ENCODE measurements at places on chromosomes 4 and X. TPM values are rescaled to one million over a fixed set of nuclear protein-coding genes. Genes with fewer than 3 reads are reported as not detected.

DNA sequence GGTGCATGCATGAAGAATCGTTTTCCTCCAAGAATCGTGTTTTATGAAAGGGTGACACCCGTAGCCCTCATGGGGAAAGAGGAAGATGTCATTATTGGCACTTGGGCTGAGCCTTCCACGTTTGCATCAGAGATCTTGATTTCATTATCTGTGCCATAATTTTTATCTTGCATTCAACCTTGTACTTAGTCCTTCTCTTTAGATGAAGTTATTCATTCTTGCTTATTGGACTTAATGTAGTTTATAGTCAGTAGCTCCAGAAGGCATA, 66.8 kb downstream of the GAB1 start:
- H3K27ac ChIP-seq: no peak overlapping the region
- no peaks in the 10 kb centered on the region for H3K27me3 ChIP-seq
- no peak for DNase-seq
- peaks cover 26% of the 10 kb centered on the region for H3K4me1 ChIP-seq

DNA sequence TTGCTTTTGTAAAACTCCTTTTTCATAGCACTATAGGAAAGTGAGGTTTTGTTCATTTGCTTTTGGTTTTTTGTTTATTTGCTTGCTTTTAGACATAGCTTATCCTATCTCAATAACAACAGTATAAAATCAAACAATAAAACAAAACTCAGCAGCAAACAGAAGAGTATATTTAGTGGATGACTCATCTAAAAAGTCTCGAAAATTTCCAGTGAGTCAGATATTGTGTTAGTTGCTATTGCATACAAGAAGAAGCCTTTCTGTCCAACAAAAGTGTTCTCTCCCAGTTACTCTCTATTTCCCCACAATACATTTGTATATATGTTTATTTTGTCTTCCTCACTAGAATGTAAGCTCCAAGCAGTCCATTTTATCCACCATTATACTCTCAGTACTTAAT, 36.0 kb upstream of the NPNT start:
- no peaks in the 10 kb centered on the region for H3K27me3 ChIP-seq
- peaks cover 4% of the 10 kb centered on the region for H3K36me3 ChIP-seq
- no peak for DNase-seq
- H3K4me3 ChIP-seq: no peak overlapping the region
- H3K27ac ChIP-seq: no peak overlapping the region

DNA sequence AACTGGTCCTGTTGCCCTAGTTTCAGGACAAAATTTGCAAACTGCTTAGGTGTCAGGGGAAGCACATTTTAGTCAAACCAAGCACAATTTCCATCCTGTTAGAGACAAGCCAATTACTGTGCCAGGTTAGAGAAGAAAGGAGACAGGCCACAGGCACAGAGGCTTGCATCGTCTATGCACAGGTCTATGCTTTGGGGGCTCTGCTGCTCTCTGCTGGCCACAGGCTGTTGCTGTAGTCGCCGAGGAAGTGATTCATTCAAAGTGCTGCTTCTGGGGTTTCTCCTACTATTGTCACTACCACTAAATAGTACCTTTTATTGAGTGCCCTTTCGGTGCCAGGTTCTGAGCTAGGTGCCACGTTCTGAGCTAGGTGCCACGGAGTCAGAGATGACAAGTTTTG, 45.5 kb downstream of the VGLL1 start:
- peaks cover 3% of the 10 kb centered on the region for H3K27me3 ChIP-seq
- H3K36me3 ChIP-seq: no peaks in the 10 kb centered on the region
- H3K4me1 ChIP-seq: peaks cover 5% of the 10 kb centered on the region

DNA sequence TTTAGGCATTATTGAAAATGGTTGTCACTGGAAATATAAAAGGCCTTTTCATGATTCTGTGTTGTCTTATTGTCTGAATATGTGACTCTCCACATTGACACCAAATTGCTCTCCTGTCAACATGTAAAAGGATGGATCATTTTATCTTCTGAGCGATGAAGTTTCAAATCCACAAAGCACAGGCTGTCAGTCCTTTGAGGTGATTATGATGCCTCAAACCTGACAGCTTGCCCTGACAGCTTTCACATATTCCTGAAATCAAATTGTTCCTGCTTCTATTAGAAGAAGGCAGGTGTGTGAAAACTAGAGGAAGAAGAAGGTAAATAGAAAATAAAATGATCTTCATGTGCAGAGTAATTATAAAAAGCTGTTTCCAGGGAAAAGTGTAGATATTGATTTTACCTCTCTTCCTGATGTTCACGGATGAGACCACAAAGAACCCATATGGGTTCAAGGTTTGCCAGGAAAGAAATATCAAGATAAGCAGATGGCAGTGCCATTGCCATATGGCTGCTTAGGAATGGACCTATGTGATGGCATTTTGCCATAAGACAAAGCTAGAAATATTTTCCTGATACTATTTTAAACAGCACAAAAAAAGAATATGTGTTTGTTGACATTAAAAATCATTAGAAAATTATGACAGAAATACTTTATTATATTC, 1006.3 kb upstream of the AGA start:
- H3K4me3 ChIP-seq: no peak overlapping the region
- no peaks in the 10 kb centered on the region for H3K4me1 ChIP-seq
- no peak for DNase-seq
- H3K27ac ChIP-seq: no peak overlapping the region
- H3K36me3 ChIP-seq: no peaks in the 10 kb centered on the region

DNA sequence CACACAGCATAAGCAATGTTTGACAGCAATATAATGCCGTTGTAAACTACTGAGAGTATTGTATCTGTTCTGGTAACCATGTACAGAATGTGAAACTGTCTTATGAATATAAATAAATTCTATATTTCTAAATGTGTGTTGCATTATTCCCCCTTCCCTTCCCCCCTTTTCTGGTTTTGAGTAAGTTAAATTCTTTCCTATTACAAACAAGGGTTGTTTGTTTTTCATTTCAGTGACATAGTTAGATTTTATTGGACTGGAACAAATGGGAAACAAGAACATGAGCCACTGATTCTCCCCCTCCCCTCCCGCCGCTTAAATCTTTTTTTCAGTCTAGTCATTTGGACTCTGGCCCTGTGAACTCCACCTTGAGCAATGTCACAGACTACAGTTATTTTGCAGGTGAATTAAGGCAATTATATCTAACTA, 69.8 kb downstream of the GPAT3 start:
- H3K4me3 ChIP-seq: no peak overlapping the region
- no peaks in the 10 kb centered on the region for H3K36me3 ChIP-seq
- no peak for DNase-seq

DNA sequence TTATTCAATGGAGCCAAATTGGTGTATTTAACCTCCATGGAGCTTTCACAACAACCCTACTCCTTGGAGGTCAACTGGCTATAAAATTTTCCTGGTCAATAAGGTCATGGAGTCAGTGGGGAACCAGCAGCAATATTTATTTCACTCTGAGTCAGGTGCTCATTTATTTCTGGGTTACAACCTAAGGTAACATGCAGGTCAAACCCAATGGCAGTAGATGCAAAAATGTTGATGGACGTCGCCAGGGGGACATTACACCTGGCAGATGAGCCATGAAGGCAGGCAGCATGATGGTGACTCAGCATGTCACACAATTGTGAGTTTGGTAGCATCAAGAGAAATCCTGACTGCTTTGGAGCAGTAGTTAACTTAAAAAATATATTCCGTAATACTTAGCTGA, 514.1 kb downstream of the IL15 start:
- no peaks in the 10 kb centered on the region for H3K36me3 ChIP-seq
- H3K27me3 ChIP-seq: peaks cover 3% of the 10 kb centered on the region
- no peak overlapping the region for H3K27ac ChIP-seq
- H3K4me1 ChIP-seq: no peaks in the 10 kb centered on the region
- H3K4me3 ChIP-seq: no peak overlapping the region

- peak overlapping the region; percentile 93 for H3K27ac ChIP-seq
- H3K4me1 ChIP-seq: peaks cover 19% of the 10 kb centered on the region
- peak overlapping the region; percentile 93 for H3K4me3 ChIP-seq
- peaks cover 2% of the 10 kb centered on the region for H3K27me3 ChIP-seq
- peak; percentile 65 for DNase-seq
- H3K36me3 ChIP-seq: no peaks in the 10 kb centered on the region
Measured at GRCh38 chrX:76428243-76429130, 977 bp downstream of the MAGEE1 start.

- no peak overlapping the region for H3K27ac ChIP-seq
- DNase-seq: no peak
- no peaks in the 10 kb centered on the region for H3K36me3 ChIP-seq
- no peaks in the 10 kb centered on the region for H3K4me1 ChIP-seq
- peaks cover 2% of the 10 kb centered on the region for H3K27me3 ChIP-seq
- no peak overlapping the region for H3K4me3 ChIP-seq
Measured at GRCh38 chr4:76752861-76753501, 145.0 kb downstream of the SOWAHB start.

DNA sequence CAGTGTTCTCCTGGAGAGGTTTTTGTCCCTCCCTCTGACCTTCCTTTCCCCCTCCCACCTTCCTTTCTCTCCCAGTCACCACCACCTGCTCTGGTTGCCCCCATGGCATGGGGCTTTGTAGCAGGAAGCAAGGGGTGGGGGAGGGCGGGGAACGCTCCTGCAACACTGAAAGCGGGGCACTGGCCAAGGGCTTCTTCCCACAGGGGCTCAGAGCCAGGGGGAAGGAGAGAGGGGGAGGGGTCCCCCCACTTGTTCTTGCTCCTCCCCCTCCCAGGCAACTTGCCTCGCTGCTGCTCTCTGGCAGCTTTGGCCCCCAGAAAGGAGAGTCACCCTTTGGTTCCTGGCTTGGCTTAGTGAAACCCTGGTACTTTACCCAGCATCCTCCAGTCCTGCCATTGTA, 48.4 kb downstream of the BCORL1 start:
- H3K4me3 ChIP-seq: no peak overlapping the region
- peaks cover 4% of the 10 kb centered on the region for H3K36me3 ChIP-seq
- no peak for DNase-seq
- no peaks in the 10 kb centered on the region for H3K27me3 ChIP-seq
- no peaks in the 10 kb centered on the region for H3K4me1 ChIP-seq

DNA sequence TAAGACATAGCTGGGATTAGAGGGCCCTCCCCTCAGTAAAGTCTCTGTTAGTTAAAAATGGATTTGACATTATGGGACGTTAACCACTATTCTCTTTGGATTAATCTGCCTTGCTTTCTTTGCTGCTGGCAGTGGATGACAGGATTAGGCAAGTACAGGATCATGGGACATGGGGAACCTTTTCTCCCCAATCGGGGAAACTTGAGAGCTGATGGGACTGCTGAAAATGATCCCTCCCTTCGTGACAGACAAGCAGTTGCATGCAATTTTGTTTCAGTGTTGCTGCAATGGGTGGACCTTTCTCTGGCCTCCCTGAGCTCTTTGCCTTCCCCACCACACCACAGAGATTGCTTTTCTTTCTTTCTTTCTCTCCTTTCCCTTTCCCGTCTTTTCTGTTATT, 120.2 kb upstream of the BANK1 start:
- H3K36me3 ChIP-seq: no peaks in the 10 kb centered on the region
- no peaks in the 10 kb centered on the region for H3K4me1 ChIP-seq
- H3K27ac ChIP-seq: no peak overlapping the region
- H3K27me3 ChIP-seq: no peaks in the 10 kb centered on the region
- no peak overlapping the region for H3K4me3 ChIP-seq
- no peak for DNase-seq

PRAF2 gene
- polyA plus RNA-seq: 66.4 TPM

DNA sequence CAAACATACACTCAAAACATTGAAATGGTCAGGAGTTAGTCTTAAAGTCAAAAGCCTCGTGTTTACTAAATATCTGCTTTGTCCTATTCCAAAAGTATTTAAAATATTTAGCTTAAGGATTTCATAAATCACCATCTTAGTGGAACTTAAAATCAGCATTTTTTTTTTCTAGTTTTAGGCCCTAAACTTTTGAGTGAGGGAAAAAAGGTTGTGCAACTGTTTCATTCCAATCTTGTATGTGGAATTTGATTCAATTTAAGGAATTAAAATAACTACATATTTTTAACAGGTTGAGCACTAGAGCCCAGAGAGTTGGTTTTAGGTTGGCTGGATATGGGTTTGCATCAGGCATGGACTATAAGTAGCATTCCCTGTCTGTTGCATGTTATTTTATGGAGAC, 35.7 kb upstream of the ANK2 start:
- no peaks in the 10 kb centered on the region for H3K27me3 ChIP-seq
- H3K4me3 ChIP-seq: no peak overlapping the region
- H3K36me3 ChIP-seq: no peaks in the 10 kb centered on the region
- no peak for DNase-seq
- no peak overlapping the region for H3K27ac ChIP-seq
- H3K4me1 ChIP-seq: no peaks in the 10 kb centered on the region

DNA sequence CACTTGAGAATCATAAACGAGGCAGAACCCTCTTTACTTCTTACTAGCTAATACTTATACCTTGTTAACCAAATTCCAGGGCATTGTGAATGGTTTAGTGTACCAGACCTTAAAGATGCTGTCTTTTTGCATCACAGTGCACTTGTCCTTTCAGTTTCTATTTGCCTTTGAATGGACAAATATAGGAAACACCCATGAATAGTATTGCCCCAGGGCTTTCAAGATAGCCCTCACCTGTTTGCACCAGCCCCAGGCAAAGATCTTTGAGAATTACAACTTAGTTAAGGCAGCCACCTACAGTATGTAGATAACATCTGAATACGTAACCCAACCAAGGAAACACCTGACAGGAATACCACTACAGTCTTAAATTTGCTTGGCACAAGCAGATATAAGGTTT, 60.8 kb upstream of the CT45A1 start:
- no peak for DNase-seq
- no peak overlapping the region for H3K4me3 ChIP-seq
- H3K4me1 ChIP-seq: no peaks in the 10 kb centered on the region

ARHGAP36 gene
- polyA plus RNA-seq: not detected

STAP1 gene
- polyA plus RNA-seq: 11.4 TPM

- no peak overlapping the region for H3K4me3 ChIP-seq
- no peak for DNase-seq
- H3K4me1 ChIP-seq: no peaks in the 10 kb centered on the region
- H3K27me3 ChIP-seq: peaks cover 7% of the 10 kb centered on the region
Measured at GRCh38 chr4:174613979-174614378, 91.7 kb upstream of the HPGD start.

HTR2C gene
- polyA plus RNA-seq: not detected

CLDN22 gene
- polyA plus RNA-seq: not detected

GRCh38 chrX:19479458-19479857, 35.9 kb downstream of the MAP3K15 start:
- no peaks in the 10 kb centered on the region for H3K36me3 ChIP-seq
- no peak for DNase-seq
- no peaks in the 10 kb centered on the region for H3K4me1 ChIP-seq
- H3K27ac ChIP-seq: no peak overlapping the region
- H3K4me3 ChIP-seq: no peak overlapping the region

DNA sequence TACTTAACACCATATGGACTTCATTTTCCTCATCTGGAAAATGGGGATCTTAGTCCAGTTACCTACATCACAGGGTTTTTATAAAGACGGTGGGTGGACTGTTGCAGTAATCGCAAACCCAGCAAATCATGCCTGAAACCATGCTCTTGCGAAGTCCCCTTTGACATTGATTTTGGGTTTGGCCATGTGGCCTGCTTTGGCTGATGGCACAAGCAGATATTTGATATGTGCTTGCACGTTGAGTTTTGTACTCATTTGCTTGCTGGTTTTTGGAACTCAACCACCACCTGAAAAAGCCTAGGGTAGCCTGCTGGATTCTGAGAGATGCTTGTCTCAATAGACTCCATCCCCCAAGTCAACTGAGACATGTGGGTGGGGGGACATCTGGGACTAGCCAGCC, 14.4 kb upstream of the KLHL2 start:
- DNase-seq: no peak
- no peaks in the 10 kb centered on the region for H3K4me1 ChIP-seq
- no peak overlapping the region for H3K4me3 ChIP-seq

UGT2B7 gene
- polyA plus RNA-seq: not detected

POLN gene
- not detected for polyA plus RNA-seq

FHIP1A gene
- not detected for polyA plus RNA-seq

S100G gene
- polyA plus RNA-seq: not detected

CXorf49 gene
- not detected for polyA plus RNA-seq

GRCh38 chrX:133254666-133255065, 36.5 kb upstream of the TFDP3 start:
- H3K27ac ChIP-seq: no peak overlapping the region
- H3K4me3 ChIP-seq: no peak overlapping the region
- no peaks in the 10 kb centered on the region for H3K27me3 ChIP-seq
- DNase-seq: no peak
- no peaks in the 10 kb centered on the region for H3K36me3 ChIP-seq

Measured in immature natural killer cell (primary cell).